GM04503 (cell line): ENCODE measurements at places on chromosomes 3 and 15.

- peak; percentile 7 for DNase-seq
Observed at GRCh38 chr15:86915811-86916331, 836.2 kb downstream of the AGBL1 start.

- DNase-seq = no peak
Observed at GRCh38 chr3:110925798-110926197, 145.8 kb upstream of the NECTIN3 start.

GRCh38 chr15:65368302-65369211 is 9.2 kb downstream of the IGDCC3 start:
- no peak for DNase-seq

GRCh38 chr15:29542994-29543393 is 273.4 kb upstream of the NSMCE3 start:
- no peak for DNase-seq

DNA sequence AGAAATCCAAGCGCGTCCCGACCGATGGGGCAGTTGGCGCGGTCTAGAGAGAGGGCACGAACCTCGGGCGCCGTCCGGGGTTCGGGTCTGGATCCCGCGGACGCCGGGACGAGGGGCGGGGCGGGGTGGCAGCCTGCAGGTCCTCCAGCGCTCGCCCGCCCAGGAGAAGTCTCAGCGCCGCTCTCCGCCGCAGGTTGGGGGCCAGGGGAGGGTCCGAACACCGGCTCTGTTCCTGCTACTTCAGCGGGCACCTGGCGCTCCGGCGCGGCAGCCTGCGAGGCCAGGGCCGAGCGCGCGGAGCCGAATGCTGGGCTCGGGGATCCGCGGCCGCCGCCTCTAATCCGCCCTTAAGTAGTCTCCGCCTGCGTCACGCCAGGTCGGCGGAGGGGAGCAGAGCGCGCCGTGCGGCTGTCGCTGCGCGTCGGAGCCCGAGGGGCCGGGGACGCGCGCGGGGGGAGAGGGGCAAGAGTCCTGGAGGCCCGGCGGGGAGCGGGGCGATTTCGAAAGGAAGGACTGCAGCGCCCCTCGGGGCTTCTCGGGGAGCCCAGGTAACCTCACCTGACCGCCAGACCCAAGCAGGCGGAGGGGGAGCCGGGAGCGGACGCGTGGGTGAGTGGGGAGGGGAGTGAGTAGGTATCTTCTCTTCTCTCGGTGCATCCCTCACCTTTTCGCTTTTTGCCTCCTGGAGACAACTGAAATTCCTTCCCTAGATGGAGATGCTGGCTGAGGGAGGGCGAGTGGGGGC is at the start of gene GJD2:
TSS of gene GJD2 (minus strand) at position 325 of the 745 bp plus-strand sequence. CDS start 510 bp downstream, outside the sequence.
- DNase-seq = no peak

DNA sequence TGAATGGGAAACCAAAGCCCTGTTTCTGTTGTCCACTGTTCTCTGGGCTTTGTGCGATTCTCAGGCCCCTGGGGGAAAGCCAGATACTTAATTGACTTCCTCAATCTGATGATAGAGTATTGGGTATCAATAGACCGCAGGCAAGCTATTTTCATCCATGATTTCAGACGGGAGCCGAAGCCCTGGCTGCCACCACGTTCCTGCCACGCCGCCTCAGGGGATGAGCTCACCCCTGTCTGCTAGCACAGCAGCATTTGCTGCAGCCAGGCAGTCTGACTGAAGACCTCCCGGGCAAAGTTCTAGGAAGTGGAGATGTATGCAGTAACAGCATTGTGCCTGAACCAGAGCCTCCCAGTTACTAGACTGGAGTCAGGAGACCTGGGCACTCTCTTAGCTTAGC is 69.8 kb downstream of the ISG20 start:
- no peak for DNase-seq

- no peak for DNase-seq
Observed at GRCh38 chr15:42014406-42014805, 6.4 kb downstream of the PLA2G4E start.

DNA sequence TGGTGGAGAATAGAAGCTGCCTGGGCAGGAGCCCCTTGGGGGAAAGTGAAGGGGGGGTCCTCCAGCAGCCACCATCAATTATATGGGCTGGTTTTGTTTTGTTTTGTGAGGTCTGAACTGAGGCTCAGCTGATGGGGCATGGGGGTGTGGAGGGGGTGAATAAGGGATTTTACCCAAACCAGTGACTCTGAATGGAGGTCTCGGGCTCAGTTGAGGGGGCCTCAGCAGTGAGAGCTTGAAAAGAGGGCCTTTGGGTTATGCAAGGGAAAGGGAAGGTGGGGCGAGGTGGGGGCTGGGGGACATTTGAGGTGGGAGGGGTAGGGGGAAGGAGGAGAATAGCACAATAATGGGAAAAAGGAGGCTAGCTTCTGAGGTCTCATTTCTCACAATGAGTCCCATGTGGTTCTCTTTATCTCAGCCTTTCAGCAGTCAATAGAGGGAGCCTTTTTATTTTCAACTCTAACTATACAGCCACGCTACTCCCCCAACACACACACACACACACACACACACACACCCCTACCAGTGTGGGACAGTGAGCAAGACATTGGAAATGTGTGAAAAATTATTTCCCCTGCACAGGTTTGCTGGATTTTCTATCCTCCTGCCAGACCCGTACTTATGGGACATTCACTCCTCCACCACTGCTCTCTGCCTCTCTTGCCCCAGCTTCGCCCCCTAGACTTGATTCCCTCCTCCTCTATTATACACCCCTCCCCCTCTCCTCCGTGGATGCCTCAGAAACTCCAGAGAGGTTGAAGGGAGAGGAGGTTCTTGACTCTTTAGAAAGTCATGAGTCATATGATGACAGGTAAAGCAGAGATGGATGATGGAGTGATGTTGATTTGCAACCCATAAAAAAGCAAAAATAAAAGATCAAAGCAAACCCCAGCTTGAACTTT is 96.0 kb downstream of the GTPBP8 start:
- no peak for DNase-seq

GRCh38 chr15:68818769-68819494 is 1.8 kb downstream of the ANP32A start:
- DNase-seq = no peak

GRCh38 chr15:46576646-46577395 is 942.0 kb downstream of the SQOR start:
- peak; percentile 13 for DNase-seq

GRCh38 chr3:143809121-143809621 is 39.1 kb downstream of the SLC9A9 start:
- peak; percentile 28 for DNase-seq

GRCh38 chr15:23002920-23003319 is 22.8 kb upstream of the CYFIP1 start:
- DNase-seq = no peak

DNA sequence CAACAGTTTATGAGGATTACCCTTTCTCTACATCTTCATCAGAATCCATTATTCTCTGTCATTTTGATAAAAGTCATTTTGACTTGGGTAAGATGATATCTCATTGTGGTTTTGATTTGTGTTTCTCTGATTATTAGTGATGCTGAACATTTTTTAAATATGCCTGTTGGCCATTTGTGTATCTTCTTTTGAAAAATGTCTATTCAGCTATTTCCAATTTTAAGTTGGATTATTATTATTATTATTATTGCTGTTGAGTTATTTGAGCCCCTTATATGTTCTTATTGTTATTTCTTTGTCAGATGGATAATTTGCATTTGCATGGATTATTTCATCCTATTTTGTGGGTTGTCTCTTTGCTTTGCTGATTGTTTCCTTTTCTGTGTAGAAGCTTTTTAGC is 421.2 kb upstream of the LMCD1 start:
- no peak for DNase-seq

DNA sequence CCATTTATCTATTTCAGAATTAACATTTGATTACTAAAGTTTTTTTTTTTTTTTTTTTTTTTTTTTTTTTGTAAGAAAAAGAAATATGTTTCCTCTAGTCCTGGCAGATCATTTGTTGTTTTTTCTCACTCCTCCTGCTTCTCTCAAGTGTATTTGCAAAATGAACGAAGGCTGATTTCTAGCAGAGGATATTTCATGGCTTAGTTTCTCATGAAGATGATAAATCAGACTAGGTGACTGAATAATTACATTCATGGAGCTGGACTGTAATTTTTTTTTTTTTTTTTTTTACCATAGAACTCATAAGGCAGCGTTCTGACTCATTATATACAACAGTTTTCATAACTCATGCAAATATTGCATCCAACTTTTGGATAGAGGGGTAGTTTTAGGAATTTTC is 332.5 kb upstream of the SEMA6D start:
- no peak for DNase-seq

DNA sequence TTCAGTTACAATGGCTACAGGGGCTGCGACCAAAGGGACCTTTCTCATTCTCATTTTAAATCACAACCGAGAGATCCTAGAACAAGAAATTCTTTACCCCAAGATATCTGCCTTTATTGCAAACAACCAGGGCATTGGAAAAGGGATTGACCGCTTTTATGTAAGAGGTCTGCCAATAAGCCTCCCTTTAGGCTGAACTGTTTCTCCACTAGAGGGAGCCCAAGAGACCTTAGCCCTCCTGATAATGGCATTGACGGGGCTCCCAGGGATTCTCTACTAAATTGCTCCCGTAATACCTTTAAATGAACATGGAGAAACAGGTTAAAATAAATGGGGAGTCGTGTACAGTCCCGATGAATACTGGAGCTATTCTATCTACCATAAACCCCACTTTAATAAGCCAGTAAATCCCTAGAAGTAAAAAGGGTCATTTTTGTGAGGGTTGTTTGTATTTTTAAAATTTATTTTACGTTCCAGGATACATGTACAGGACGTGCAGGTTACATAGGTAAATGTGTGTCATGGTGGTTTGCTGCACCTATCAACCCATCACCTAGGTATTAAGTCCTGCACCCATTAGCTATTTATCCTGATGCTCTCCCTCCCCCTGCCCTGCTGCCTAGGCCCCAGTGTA is 7.5 kb upstream of the IGSF10 start:
- DNase-seq = no peak

GRCh38 chr15:68775671-68776476 is 44.8 kb downstream of the ANP32A start:
- no peak for DNase-seq

DNA sequence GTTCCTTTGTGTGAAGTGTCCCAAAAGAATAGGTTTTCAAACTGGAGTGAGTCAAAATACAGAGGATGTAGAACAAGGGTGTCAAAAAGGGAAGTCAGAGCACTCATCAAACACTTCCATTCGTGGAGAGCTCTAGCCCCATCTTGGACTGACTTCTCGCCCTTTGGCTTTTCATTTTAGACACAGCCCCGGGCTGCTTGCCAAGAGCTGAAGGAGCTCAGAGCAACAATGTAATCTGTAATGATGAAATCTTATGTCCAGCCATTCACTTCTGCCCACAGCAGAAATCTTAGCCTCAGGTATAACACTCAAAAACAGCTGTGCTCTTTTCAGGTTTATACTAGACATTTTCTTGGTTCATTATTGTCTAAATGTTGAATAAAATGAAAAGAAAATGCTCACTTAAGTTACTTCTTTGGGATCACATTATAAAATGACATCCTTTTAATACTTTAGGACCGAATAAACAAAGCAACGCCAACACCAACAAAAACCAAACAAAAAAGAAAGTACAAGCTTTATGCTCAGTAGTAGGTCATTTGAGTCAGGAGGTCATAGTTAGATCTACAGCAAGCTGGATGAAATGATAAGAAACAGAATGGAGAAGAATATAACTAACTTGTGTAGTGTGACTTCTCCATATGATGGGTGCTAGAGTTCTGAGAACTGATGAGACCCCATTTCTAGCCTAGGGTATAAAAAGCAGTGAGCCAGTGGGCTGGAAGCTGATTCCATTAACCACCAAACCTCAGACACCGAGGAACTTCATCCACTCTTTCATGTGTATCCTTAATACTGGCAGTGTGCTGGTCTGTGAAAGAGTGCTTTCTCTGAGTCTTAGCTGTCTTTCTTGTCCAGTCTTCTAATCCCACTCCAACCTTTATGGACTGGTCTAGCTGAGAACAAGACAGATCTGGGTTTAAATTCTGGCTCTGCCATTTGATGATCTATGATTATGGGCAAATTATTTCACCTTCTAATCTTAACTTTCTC is 131.8 kb upstream of the SLC7A14 start:
- no peak for DNase-seq

DNA sequence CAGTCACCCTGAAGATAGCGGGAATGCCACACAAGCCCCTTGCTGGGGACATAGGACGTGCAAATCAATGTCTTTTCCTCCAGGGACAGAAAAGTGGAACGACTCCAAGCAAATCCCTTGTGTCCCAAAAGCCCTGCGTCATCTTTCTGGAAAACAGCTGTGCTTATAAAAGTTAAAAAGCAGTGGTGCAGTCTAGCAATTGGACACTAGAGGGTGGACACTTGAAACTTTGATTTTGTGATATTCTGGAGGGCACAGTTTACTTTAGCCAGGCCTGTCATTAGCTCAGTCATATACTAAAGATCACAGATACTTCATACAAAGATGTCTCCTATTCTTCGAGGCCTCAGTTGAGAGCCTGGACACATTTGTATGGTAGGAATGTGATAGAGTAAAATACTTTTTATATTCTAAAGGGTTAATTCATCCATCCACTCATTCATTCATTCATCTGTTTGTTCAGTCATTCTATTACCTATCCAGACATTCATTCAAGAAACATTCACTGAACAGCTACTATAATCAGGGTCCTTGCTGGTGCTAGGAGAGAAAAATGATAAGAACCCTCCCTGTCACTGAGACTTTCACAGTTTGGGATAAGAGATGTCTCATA is 63.8 kb upstream of the ANKRD34C start:
- no peak for DNase-seq
